ENCODE measurements at places on chromosomes 12 and 14.

DNA sequence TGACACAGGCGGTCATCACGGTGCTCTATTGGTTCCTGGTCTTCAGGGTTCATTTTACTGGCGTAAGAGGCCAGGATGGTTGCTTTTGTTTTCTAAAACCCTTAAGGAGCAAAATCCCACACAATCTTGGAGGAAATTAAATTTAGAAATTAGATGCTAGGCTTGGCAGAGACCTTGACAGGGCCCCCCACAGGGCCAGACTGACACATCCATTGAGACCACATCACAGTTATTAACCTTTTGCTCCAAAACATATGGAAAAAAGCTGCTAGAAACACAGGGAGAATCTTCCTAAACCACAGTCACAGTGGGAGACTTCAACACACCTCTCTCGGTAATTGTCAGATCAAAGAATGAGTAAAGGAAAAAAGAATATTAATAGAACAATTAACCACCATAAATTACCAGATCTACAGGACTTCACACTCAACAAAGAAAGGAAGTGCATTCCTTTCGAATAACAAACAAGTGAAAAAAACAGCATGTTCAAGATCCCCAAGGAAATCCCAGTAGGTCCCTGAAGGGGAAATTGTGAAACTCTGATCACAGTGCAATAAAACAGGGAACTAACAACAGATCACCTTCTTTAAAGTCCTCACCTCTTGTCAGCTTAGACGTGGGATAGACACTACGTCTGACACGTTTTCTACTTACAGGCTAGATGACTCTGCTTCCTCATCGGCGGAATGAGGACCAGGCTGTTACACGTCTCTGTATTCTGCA is 40.2 kb upstream of the TMEM179 start:
- no peak for DNase-seq

GRCh38 chr12:3168223-3169221 is 91.3 kb downstream of the TSPAN9 start:
- DNase-seq, result no peak

DNA sequence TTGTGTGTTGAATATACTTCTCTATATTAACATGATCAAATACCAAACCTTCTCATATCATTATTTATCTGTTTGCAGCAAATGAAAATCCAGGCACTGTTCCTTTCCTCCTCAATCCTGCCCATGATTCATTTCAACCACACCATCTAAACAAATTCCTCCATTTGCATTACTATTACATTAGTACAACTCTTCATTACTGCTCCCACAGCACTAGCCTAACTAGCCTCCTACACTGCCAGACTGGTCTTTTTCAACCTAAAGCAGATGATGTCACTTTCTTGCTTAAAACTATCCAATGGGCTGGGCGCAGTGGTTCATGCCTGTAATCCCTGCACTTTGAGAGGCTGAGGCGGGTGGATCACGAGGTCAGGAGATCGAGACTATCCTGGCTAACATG is 117.3 kb upstream of the MYF6 start:
- DNase-seq, result no peak

DNA sequence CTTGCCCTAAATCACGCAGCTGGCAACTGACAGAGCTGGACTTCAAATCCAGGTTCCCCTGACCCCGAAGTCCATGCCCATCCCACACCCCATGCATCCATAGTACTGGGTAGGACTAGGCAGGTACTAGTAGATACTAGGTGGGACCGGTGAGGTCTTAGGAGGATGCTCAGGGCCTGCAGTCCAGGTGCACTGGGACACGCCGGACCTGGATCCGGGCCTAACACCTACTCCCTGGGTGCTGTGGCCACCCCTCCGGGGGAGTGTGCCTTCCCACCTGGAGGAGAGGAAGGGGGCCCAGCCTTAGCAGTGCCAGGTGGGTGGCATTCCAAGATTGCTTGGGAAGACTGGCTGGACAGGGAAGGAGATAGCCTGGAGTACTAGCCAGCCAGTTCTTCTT is 64.8 kb downstream of the CACNA1C start:
- no peak for DNase-seq

DNA sequence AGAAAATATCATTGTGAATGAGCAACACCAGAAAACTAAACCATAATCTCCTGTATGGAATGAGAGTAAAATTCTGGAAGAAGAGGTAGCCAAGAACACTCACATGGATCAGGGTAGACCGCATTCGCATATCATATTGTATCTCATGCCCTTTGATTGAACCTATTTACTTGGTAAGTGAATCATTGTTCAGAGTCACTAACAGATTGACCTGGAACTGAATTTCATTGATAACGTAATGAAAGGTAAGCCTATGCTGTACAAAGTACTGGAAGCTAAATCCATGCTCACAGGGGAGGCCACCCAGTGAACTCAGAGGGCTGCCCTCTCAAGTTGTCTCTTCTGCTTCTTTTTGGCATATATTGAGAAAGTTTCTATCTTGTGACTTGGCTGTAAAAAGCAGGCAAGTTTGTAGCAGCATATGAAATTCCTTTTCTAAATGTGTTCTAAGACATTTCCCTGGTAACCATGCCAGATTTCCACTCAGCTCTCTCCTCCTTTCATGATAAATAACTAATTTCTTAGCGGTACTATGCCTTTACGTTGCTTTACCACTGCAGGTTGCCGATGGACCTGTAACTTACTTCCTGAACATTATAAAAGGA is 91.4 kb downstream of the PLCZ1 start:
- DNase-seq, result no peak

Measured in NAMALWA (cell line).